NCI-H1436 treated with DMSO at 0.1 percent for 48 hours (cell line): ENCODE measurements at places on chromosomes 16 and 17.

DNA sequence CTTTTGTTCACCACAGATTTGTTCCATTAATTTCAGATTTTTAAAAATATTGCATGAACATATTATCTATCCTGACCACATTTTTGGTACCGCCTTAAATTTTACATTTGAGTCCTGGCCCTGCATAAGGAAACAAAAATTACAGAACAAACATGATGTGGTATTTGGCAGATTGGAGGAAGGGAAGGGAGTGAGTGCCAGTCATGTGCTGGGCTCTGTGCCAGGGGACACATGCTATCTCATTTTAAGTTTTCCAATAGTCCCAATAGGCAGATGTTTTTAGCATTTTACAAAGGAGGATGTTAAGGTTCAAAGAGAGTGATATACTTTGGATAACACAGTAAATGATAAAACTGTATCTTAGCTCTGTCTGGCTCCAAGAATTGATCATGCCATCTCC lies 185.1 kb downstream of the CDK5R1 start:
- no peak for DNase-seq

- DNase-seq, result no peak
Observed at GRCh38 chr17:19753051-19753509, 5.0 kb upstream of the ALDH3A1 start.

DNA sequence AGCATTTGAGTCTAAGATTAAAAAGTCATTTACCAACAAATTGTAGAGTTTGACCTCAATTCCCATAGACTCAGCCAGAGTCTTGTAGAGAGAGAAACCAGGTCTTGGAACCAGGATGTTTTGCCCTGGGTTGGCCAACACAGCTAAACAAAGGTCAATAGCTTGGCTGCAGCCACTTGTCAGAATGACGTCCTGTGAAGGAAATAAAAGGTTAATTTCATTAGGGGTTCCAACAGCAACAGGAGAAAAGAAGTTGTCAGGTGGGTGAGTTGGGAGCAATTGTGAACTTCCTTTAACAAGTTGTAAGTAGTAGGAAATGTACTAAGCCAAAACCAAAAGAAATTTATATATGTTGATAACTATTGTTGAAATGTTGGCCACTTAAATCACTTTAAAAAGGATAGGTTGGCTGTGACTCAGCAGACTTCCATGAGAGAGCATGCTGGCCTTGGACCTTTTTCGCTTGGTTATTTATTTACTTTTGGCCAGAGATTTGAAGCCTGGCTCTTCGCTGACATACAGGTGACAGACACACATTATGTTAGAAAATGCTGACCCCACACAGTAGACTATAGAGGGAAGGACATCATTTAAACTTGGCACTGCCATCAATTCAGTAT lies 4.3 kb downstream of the TAT start:
- DNase-seq, result no peak

DNA sequence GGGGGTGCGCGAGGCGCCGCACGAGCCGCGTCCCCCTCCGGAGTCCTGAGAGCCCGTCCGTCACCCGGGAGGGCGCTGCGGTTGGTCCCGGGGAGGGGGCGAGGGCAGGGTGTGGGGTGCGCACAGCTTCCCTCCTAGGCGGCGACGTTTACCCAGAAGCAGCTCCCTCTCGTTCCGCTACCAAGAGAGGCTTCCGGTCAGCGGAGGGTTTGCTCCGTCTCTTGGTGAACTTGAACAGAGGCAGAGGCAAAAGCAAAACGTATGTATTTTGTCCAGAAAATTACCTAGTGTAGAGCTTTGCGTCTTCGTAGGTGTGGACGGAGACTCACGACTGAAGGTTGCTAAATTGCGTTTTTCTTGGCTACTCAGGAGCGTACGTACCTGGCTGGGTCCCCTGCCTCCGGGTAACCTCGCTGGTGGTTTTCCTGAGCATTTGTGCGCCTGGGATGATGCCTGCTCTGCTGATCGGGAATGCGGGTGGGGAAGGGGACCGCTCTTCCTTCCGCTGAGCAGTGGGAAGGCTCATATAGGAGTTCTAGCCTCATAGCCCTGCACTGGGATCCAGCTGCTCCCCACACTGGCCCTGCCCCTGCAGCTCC lies 833 bp downstream of the WSCD1 start:
- no peak for DNase-seq

DNA sequence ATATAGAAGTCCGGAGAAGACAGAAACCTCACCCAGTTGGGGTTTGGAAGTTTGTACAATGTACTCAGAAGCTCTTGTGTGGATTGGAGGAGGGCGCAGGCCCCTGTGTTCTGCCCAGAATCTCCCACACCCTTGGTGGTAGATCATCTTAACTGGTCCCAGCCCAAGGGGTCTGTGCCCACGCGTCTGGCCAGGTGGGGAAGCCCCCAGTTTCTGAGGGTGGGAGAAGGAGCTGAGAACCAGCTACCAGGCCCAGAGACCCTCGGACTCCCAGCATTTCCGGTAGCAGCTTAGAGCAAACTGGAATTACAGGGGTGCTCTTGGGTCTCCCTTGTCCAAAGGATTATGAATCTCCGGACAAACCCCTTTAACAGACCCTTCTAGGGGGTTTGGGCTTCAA lies 2.3 kb upstream of the PPP1R9B start:
- no peak for DNase-seq

GRCh38 chr17:75542728-75543336 lies 17.3 kb downstream of the LLGL2 start:
- DNase-seq, result no peak

GRCh38 chr16:65727534-65728137 lies 605.8 kb upstream of the CDH11 start:
- DNase-seq, result no peak

DNA sequence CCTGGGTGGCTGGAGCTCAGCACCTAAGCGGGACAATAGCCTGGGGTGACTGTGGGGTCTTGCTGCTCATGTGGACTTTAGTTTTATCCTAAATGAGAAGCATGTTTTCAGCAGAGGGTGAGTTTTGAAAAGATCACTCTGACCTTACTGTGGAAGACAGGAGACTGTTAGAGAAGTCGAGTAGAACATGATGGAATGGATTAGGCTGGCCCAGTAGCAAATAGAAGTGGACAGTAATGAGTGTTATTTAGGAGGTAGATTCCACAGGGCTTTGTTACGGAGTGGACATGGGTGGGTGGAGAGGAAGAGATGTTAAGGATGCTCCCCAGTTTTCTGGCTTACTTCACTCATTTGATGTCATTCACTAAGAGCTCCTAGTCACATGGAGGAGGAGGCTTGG lies 73.3 kb upstream of the TBX2 start:
- DNase-seq, result no peak

DNA sequence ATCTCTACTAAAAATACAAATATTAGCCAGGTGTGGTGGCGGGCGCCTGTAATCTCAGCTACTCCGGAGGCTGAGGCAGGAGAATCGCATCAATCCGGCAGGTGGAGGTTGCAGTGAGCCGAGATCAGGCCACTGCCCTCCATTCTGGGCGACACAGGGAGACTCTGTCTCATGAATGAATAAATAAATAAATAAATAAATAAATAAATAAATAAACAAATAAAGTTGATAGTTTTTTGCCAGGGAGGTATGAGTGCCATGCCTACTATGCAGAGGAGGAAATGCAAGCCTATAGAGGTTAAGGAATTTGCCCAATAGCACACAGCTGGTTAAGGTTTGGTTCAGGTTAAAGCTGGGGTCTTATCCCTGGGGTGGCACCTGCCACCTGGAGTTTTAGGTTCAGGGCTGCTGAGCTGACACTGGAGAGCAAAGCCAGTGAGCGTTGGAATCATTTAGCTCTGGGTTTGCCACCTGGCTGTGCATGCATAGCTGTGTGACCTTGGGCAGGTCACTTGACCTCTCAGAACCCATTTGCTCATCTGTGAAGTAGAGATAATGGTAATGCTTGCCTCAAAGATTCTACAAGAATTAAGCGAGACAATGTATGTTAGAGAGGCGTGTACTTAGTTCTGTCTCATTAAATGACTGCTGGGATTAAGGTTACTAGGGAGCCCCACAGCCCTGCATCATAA lies 1.2 kb downstream of the OTOA start:
- no peak for DNase-seq

- DNase-seq, result no peak
Observed at GRCh38 chr17:80769936-80770625, 221.6 kb upstream of the CHMP6 start.

DNA sequence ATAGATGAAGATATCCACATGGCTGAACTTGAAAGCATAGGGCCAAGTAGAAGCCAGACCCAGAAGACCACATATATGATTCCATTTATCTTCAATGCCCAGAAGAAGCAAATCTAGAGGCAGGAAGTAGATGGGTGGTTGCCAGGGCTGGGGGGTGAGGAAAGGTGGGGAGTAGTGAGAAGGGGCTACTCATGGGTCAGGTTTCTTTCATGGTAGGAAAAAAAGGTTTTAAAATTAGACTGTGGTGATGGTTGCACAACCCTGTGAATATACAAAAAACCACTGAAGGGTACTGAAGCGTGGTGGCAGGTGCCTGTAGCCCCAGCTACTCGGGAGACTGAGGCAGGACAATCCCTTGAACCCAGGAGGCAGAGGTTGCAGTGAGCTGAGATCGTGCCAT lies 5.4 kb downstream of the CD2BP2 start:
- DNase-seq, result no peak

GRCh38 chr16:74574146-74574545 lies 32.8 kb downstream of the GLG1 start:
- no peak for DNase-seq
